ENCODE measurements at places on chromosomes 11 and 22.
A peak's percentile ranks its signal among the peaks of the same experiment; 100 is the strongest.

DNA sequence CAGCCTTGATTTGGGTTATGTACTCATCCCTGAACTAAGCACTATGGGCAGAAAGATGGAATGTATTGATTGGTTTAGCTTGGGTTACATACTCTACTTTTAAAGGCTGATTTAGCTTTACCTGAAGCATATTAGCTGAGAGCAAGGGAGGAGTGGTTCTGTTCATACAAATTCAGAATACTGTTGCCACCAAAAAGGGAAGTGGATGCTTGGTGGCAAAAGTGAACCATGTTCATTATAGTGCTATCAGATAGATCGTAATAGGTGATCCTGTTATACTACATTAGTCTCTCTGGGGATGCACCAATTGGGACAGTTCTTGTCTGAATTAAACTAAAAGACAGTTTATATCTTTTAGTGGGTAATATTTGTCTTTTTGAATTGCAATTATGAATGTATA lies 44.5 kb upstream of the RRM1 start:
- DNase-seq, result no peak

DNA sequence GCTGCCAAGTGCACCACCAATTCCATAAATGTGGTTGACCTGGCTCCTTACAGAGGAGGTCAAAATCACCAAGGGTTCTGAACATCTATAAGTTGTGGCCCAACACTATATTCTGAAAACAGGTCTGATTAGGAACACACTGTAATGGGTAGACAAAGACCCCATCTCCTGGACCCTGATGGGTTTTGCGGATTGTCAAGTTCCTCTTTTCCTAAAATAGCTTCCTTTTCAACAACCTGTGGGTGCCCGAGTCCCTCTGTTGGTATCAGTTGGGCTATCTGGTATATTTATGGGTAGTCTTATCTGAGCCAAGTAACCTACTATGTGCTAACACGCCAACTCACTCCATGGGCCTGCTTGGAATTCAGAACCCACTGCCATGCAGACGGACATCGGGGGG lies 9.9 kb upstream of the CACNG2 start:
- DNase-seq, result no peak

DNA sequence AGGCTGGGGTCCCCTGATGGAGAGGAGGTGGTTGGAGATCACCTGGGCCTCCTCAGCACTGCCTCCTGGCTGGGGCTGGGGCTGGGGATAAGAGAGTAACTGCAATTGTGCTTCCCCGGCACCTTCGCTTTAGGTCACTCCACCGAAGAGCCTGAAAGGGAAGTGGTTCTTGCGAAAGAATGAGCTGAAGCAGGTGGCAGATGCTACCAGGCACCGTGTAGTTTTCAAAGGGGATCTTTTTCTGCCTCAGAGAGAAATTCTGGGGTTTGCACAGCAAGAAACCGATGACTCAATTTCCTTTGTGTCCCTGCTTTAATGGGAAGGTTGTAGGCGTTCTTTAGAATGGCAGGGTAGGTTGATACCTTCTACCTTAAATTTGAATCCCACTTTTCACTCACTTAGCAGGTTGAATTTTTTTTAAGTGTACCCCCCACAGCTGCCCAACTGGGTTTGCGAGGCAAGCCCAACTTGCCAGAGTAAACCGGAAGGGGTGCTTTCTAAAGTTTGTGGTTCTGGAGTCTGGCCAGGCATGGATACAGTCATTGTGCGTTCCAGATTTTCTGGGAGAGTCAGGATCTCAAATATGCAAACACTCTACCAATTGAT lies 5.3 kb downstream of the CD44 start:
- DNase-seq, result no peak

DNA sequence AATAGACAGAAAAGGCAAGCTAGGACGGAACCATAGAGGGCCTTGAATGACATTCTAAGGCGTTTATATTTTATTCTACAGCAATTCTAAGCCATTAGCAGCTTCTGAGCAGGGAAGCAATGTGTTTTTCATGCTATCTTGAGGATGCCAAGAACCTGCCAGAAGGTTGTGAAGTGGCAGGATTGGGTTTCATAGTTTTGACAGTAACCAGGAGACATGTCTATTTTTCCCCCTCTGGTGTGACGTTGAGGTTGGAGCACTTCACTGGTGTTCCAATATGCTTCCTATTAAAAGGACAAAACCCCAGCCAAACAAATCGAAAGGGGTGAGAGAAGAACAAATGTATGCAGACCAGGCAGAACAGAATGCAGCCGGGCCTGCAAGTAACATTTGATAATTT lies 148.2 kb downstream of the SPATA19 start:
- no peak for DNase-seq

GRCh38 chr11:2754008-2754407 lies 54.2 kb upstream of the KCNQ1OT1 start:
- no peak for DNase-seq

GRCh38 chr22:46138058-46138797 lies 12.1 kb upstream of the PPARA start:
- peak; percentile 72 for DNase-seq

GRCh38 chr11:29280452-29280851 lies 736.4 kb downstream of the KCNA4 start:
- no peak for DNase-seq

GRCh38 chr11:112292188-112292587 lies 31.5 kb upstream of the PLET1 start:
- DNase-seq, result no peak

DNA sequence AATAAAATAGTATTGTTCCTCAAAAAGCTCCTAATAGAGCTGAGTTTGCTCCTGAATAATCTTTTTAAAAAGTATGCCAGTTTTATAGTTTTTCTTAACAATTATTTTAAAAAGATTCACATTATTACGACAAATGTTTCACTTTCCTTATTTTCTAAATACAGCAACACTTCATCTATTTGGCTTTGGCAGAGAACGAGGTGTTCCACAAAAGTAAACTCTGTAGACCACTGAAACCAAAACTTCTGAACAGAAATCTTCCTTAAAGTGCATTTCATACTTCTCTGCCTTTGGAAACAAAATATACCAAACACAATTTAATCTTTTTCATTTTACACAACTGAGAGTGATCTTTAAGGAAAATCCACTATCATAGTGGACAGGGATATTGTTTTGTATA lies 133.6 kb upstream of the MTMR2 start:
- DNase-seq, result no peak

GRCh38 chr22:39522567-39523300 lies 2.4 kb downstream of the ATF4 start:
- DNase-seq, result no peak

- DNase-seq, result no peak
These were observed 24.7 kb upstream of the TIMP3 start for GRCh38 chr22:32776802-32777201.

GRCh38 chr11:99037057-99037456 lies 16.3 kb downstream of the CNTN5 start:
- DNase-seq, result no peak

GRCh38 chr11:10032935-10033334 lies 261.1 kb downstream of the SBF2 start:
- DNase-seq, result no peak

DNA sequence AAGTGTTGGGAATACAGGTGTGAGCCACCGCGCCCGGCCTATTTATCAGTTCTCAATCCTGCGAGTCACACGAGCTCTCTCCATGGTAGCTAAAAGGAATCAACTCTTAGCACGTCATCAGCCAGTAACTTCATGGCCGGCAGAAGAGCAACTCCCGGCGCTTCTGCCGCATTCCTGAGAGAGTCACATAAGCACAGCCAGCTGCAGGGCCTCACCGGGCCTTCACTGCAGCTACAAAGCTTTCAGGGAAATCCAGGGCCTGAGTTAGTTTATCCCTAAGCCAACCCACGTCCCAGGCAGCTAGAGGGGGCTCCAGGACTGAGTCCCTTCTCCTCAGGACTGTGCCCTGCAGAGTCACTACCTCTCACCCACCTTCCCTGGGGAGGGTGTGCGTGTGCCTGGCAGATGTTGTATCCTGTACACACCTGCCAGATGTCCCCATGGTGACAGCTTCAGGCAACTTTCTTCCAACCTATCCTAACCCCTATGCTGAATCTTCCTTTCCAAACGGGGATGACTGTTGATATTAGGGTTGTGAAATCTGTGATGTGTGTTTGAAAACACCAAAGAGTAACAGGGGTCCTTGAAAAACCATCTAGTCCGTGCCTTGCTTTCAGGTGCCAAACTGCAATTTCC lies 45.9 kb upstream of the ARFGAP3 start:
- DNase-seq, result no peak

DNA sequence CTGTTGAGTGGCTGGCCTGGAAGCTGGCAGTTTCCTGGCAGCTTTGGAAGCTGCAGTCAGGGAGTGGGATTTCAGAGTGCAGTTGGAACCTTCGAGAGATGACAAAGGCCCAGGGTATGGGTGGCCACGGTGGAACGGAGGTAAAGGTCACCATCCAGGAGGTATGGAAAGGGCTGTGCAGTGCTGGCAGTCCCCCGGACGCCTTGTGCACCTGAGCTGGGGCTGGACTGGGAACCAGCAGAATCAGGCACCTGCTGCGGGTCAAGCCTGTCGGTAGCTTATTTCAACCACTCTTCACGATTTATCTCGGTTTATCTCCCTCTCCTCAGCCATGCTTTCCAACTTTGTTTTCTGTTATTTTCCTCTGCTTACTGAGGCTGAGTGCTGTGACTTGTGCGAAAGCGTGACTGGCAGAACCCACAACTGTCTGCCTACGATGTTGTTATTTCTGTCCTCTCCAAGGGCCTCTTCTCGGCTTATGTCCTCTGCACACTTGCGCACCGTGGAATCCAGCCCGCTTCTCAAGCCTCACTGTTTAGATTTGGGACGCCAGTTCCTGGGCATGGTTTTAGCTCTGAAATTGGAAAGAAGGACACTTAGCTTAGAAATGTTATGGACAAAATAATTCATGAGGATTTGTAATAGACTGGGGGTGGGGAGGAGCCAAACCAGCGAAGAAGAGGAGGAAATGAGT lies 24.0 kb upstream of the ATXN10 start:
- no peak for DNase-seq

GRCh38 chr11:5665051-5665570 lies 19.8 kb downstream of the TRIM5 start:
- DNase-seq, result no peak

- DNase-seq, result peak; percentile 71
These were observed 26.1 kb upstream of the MUC5B start for GRCh38 chr11:1196516-1197391.

GRCh38 chr11:13276454-13276831 lies 1.1 kb upstream of the BMAL1 start:
- no peak for DNase-seq

DNA sequence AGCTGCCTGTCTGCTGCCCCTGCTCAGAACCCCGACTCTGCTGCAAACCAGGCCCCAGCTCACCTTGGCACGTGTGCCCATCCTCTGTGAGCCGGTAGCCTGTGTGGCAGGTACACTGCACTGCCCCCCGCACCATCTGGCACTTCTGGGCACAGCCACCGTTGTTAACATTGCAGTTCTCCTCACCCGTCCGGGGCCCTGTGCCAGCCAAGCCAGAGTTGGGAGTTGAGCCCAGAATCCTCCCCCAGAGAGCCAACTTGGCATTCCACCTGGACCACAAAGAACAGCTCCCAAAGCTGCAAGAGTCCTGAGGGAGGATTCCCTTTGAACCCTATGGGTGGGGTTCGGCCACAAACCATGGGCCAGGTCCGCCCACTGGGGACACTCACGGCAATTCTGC lies 22.5 kb downstream of the LRP4 start:
- DNase-seq, result no peak

DNA sequence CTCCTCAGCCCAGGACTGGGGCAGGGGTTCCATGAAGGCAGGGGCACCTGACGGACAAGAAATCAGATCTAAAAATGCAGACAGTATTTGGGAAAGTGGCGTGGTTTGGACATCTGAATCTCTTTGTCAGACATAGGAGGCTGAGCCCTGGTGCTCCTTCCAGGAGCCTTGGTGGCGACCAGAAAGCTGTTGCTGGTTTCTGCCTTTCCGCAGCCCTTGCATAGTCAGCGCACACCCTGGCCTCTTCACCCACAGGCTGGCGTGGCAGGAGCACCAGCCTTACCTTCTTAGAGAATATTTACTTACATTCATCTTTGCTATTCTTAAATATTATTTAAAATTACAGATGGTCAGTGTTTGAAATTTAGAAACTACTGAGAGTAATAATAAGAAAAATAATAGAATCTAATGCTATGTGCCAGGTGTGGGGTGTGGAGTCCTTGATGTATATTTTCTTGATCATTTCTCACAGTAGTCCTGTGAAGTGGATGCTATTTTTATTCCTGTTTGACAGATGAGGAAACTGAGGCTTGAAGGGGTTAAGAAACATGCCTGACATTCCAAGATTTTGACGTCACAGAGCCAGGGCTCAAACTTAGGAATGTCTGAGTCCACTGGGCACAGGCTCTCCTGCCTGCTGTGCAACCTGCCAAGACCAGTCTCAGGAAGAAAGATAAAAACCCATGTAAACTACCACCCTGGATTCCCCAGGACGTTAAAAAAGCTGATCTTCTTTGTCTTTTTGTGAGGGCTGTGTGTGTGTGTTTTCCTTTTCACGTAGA lies 51.6 kb downstream of the TBC1D22A start:
- no peak for DNase-seq

DNA sequence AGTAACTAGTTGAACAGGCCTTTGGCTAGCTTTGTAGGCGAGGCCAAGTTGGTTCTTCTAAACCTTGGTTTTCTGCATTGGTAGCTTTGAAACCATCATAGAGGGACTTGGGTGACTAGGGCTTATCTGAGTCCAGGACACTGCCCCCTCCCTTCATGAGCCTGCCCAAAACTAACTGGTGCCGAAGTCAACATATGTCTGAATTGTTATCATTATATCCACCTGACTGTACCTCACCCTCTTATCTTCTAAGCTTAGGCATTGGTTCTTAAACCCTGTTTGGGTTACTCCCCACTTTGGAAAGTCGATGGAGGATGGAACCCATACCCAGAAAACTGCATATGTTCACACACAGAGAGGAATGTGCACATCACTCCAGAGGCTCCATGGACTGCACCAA lies 7.6 kb upstream of the MAPK8IP1 start:
- no peak for DNase-seq

DNA sequence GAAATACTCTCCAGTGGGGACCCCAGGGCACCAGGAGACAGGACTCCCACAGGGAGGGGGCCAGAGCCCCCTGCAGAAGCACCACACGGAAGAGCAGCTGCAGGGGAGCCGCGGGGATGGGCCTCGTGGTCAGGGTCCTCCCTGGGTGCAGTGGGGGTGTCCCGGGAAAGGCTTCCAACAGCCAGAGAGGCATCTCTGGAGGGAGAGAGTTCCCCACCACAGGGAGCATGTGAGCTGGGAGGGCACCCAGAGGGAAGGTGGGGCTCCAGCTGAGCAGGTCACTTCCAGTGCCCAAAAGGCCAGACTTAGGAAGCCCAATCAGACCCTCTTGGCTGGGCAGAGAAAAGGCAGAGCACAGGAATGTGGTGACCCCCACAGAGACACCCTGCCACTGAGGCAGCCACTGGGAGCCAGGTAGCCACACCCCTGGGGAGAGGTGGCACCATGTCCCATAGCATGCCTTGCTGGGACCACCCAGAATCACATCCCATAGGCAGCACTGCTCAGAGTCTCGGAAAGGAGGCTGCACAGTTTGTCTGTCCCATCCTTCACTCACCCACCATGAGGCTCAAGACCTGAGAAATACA lies 49.9 kb upstream of the LMO1 start:
- no peak for DNase-seq

- DNase-seq, result no peak
These were observed 1.2 kb downstream of the LIF start for GRCh38 chr22:30245181-30245984.
